ENCODE measurements at places on chromosomes 16 and 17. TPM values are rescaled to one million over a fixed set of nuclear protein-coding genes. Genes with fewer than 3 reads are reported as not detected.
A peak's percentile ranks its signal among the peaks of the same experiment; 100 is the strongest.

IRF8 gene
- 1.4 TPM for total RNA-seq

UNC45B gene
- 0.03 TPM for total RNA-seq

ZNHIT3 gene
- 50.5 TPM for total RNA-seq

RCVRN gene
- total RNA-seq = not detected

MATCAP1 gene
- 22.7 TPM for total RNA-seq

AURKB gene
- 128 TPM for total RNA-seq

EPN3 gene
- 13.7 TPM for total RNA-seq

RASD1 gene
- 3.7 TPM for total RNA-seq

SLC5A2 gene
- total RNA-seq = 0.66 TPM

GRCh38 chr17:48483471-48484131 is 47.2 kb downstream of the HOXB1 start:
- peak; percentile 26 for DNase-seq

DNA sequence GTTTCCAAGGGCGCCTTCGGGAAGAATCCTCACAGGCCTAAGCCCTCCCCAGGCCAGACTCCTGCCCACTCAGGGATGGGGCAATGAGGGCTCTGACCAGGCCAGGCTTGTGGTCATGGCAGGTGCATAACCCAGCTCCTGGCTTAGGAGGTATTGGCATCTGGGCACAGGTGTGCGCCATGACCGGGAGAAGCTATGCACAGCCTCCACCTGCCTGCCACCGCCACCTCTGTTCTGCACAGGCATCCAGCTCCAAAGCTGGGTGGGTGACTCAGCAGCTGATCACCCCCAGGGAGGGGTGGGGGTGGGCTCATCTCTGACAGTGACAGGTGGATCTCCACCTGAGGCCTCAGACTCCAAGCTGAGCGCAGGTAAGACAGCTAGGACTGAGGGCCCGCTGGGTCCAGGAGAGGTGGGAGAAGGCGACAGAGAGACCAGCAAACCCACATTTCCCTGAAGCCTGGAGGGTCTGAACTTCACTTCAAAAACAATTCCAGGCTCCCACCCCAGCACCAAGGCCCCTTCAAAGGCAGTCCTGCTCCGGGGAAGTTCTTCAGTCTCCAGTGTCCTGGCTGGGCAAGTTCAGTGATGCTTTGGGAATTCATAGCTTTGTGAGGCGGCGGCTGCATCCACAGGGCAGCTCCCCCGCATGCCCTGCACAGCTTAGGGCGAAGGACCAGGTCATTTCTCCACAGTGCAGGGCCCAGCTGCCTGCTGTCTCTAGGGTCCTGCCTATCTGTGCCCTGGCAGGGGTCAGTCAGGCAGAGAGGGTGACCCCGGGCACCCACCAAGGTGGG is 121.6 kb upstream of the SMURF2 start:
- DNase-seq = no peak

- no peak for DNase-seq
Observed at GRCh38 chr16:54136276-54136625, 150.3 kb downstream of the IRX3 start.

DNA sequence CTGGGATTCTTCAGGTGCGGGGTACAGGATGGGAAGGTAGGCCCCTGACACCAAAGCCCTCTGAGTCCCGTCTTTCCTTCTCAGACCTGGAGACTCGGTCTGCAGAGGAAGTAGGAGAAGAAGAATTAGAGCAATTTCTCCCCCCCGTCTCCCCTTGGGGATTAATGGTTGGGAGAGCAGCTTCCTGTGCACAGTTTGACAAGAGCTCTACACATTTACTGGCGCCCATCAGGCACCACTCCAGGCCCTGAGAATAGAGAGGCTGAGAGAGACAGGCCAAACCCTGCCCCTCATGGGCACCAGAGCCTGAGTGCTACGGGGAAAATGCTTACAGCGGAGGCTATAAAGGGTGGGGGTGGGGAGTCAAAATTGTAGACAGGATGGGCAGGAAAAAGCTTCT is 3.5 kb upstream of the C16orf74 start:
- no peak for DNase-seq

GRCh38 chr16:4945560-4946502 is 8.9 kb upstream of the PPL start:
- DNase-seq = no peak

DNA sequence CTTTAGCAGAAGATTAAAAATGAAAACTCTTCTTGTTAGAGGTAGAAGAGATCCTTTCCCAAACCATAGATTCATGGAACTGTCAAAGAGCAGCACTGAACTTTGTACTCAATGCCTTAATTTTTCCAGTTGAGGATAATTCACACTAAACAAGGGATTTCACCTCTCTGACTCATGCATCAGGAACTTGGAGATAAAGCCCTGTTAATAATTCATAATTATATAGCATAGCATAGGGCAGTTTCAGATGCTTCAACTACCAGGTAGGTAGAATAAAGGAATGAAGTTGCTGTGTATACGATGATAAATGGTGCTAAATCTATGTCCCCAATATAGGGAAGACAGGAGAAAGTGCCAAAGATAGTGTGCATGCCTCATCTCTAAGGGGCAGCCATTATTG is 450.4 kb downstream of the MAF start:
- no peak for DNase-seq

- DNase-seq = no peak
Observed at GRCh38 chr17:50221266-50221863, 19.9 kb upstream of the COL1A1 start.

DNA sequence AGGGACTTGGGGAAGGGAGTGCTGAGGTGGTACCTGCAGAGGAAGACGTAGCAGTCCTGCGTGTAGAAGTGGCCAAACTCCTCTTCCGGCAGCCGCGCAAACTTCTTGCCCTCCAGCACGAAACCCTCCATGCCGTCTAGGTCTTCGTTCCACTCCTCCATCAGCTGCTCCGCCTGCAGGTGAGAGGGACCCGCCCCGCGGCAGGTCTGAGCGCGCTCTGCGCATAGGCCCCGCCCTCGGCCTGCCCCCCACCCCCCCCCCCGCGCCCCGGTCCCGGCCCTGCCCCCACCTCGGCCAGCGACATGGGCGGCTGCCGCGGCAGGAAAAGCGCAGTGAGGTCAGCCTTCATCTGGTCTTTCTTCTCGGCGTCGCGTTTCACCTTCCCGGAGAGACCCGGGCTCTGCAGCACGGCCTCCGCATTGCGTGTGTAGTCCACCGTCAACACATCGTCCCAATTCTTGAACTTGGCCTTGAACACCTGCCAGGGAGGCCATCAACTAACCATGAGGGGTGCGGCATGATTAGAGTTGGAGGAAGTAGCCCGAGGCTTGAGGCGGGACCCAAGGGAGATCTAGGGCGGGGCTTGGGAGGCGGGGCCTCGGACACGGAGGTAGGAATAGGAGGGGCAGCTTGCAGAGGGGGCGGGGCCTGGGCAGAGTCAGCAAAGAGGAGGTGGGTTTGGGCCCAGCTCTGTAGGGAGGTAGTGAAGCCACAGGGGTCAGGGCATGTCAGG is 11.5 kb downstream of the FLII start:
- DNase-seq = peak; percentile 97

GRCh38 chr16:2091547-2092255 is 43.9 kb downstream of the TSC2 start:
- DNase-seq = peak; percentile 52

DNA sequence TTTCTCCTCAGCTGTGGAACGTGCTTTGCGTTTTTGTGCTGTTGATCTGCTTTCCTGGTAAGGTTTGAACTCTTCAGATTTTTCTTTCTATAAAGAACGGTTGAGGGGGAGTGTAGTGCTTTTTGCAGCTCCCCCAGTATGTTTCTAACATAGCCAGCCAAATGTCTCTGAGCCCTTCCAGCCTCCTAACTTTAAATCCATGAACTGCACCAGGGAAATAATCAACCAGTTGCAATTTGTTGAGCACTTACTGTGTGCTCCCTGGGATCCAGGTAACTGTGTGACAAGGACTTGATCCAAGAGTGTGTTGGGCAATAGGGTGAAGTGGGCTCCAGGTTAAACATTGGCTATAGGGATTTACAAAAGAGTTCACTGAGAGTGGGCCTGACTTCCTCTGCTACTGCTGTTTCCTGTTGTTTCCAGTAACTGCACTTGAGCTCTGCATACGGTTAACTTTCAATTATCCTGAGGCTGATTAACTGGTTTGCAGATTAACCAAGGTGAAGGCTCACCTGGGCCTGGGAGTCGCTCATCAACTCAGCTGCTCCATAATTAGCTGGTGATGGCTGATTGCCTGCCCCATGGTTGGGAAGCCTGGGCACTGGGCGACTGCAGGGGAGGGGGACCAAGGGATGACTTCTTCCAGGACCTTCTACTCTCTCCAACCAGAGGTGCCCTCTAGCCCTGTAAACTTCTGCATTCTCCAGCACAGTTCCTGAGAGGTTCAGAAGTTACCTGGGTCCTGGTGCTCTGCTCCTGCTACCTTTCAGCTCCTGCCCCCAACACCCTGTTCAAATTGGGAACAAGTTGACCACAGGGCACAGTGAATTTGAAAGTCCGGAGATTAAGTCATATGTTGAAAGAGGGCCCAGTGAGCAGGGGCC is 19.5 kb downstream of the HLF start:
- no peak for DNase-seq

- no peak for DNase-seq
Observed at GRCh38 chr16:25550647-25551046, 141.1 kb upstream of the HS3ST4 start.

DNA sequence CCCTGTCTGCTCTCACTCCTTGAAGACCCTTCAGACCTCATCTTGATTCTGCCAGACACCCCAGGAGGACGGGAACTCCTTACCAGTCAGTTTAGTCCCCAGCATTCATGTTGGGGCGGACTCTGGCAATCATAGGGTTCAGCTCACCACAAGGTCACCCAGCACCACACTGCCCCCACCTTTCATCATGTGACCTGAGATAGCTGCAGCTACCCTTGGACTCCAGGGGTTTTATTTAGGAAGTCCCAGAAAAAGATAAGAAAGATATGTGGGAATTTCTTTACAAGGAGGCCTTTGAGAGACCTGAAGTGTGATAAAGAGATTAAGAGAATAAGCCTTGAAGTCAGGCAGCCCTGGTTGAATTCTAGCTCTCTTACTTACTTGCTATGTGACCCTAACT is 59.8 kb upstream of the NLK start:
- no peak for DNase-seq

DNA sequence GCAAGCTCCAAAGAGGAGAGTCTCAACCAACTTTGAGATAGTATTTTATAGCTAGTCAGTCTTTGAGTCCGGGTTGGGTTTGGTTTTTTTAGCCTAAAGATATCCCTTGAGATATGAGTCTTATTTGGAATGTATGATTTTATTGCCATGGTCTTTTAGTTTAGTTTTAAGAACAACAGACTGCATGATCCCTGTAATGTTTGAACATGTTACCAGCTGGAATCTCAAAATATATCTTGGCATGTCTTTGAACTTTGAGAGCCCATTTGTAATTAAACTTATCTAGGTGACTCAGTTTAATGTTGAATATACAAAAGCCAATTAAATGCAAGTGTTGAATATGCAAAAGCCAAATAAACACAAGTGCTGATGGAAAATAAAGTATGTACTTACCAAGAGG is 100.6 kb downstream of the TANGO6 start:
- DNase-seq = no peak

GRCh38 chr17:7767405-7768021 is 50.0 kb downstream of the DNAH2 start:
- no peak for DNase-seq

- DNase-seq = peak; percentile 86
Observed at GRCh38 chr16:391885-392335, 5.1 kb upstream of the NME4 start.

GRCh38 chr17:30933966-30934365 is 12.2 kb downstream of the ADAP2 start:
- DNase-seq = no peak

DNA sequence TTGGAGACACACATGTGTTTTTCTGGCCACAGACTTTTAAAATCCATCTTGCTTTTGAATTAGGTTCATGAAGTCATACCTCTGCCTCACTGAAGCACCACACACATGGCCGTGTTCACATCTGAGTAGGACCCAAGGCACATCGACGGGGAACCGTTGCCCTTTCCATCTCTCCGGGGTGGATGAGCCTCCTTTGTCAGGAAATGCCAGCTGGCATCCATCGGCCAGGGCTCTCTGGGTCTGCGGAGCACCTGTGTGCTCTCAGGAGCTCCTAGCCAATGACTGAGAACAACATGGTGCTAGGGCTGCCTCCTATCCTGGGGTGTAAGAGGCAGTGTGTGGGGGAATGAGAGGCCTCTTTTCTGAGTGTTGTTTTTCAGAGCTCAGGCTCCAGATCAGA is 24.5 kb upstream of the NKD1 start:
- DNase-seq = no peak

DNA sequence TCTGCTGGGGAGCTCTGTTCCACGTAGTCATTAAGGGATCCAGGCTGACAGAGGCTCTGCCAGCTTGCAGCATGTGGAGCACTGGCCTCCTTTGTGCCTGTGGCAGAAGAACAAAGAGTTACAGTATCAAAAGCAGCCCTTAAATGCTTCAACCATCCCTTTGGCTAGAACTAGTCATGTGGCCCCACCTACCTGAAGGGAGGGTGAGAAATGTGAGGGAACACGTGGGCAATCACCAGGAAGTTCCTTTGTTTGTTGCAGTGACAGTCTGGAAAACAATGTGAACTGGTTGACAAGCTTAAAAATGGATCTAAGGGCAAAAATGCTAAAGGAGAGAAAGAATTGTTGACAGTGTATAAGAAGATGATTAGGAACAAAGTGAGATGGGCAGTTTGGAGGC is 290.4 kb upstream of the HSBP1 start:
- peak; percentile 4 for DNase-seq

- DNase-seq = peak; percentile 73
Observed at GRCh38 chr17:38602956-38603785, 2.6 kb downstream of the SRCIN1 start.

DNA sequence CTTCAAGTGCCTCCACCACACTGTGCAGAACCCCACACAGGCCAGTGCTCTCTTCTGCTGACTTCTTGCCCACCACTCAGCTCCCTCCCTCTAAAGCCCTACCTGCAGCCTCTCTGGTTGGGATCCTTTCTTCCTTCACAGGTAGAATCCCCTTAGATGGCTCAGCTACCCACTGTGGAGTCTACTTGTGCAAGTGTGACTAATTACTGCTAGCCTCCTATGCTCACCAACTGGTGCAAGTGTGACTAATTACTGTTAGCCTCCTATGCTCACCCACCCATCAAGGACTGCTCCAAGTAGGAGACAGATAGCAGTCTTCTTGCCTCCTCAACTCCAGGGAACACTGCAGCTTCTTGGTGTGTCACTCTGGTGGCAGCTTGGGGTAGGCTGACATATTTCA is 43.6 kb downstream of the TEX14 start:
- no peak for DNase-seq

DNA sequence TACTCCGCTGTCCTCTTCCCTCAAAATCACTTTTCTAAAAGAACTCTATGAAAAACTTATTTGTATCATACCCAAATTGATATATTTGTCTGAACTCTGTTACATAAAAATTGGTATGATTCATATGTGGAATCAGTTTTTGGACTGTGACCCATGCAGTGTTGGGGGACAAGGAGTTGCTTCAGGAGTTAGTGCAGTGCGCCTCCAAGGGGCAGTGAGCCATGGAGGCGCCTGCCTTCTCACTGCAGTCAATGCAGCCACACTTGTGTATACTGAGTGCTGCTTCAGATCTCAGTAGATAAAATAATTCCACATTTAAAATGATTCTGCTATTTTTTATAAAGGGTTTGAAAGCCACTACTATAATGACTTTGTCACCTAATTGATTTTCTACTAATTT is 32.5 kb downstream of the DGKE start:
- DNase-seq = no peak

GRCh38 chr16:26491962-26492361 is 574.8 kb upstream of the C16orf82 start:
- DNase-seq = no peak

- no peak for DNase-seq
Observed at GRCh38 chr17:62882284-62882683, 74.2 kb upstream of the MARCHF10 start.

Measured in GM23338 (cell line).